GM12892 (cell line): ENCODE measurements at places on chromosomes 12 and 14.

DNA sequence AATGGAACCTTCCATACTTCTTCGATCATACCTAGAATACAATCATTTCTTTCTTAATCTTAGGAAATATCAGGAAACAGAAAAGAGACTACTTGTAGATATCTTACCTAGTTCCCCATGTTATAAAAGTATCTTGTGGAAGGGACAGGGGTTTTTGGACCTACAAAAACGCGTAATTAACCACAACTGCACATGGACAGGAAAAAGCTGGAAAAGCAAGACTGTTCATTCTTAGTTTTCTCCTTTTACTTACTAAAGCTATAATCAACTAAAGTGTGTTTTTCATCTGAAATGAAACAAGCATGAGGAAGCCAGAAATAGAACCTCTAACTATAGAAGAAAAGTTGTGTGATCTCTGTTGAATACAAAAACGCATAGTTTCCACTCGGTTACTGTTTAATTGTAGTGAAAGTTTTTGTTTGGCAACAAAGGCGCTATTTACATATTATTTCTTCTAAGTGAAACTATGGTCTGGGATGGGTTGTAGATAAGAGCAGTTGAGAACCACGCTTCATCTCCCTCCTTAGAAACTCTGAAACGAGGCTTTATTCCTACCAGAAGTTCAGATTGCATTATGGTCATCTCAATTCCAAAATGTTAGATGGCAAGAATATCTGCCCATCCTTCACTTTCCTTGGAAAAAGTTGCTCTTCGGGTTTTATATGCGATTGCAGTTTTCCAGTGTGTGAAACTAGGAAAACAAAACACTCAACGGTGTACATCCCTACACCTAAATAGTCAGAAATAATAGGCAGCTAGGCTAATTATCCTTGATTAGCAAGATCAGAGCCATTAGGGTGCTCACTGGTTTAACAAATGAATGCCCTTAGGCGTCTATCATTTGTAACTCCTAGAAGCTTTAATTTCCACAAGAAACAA is 1.1 kb downstream of the BCAT1 start:
- no peak for DNase-seq

GRCh38 chr12:7750350-7750749 is 3.2 kb upstream of the CLEC4C start:
- no peak for DNase-seq

DNA sequence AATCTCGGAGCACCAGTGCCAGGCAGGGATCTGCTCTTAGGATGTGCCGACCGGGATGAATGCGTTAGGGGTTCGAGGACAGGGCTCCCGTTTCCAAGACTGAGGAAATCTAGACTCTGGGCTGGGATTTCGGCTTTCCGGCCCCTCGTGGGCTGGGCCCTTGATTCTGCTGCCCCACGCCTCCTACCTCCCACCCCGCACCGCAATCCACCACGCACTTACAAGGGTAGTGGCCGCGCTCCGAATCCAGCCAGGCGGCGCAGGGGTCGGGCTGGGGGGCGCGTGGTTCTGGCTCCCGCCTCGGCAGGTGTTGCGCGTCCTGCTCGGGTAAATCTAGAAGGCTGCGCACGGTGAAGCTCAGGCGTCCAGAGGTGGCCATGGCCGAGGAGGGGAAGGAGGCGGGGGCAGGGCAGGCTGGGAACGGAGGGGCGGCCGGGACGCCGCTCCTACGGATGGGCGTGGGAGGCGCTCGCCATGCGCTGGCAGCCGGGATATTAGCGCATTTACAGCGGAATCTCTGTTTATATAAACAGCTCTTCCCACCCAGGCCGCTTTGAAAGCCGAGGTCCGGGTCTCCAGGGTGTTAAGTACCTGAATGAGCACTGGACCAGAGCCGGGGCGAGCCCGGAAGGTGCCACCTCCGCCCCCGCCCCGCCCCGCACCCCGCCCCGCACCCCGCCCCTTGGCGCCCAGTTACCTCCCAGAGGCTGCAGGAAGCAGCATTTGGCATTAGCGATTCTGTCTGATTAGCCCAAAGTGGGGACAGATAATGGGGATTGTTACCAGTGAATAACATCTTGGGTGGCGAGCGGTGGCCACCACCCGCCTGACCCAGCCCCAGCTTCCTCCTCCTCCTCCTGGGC is at the start of gene NKX2-8:
TSS of gene NKX2-8 (minus strand) at position 604 of the 863 bp plus-strand sequence. CDS start at position 379, 225 bp downstream.
- DNase-seq, result peak; percentile 8

DNA sequence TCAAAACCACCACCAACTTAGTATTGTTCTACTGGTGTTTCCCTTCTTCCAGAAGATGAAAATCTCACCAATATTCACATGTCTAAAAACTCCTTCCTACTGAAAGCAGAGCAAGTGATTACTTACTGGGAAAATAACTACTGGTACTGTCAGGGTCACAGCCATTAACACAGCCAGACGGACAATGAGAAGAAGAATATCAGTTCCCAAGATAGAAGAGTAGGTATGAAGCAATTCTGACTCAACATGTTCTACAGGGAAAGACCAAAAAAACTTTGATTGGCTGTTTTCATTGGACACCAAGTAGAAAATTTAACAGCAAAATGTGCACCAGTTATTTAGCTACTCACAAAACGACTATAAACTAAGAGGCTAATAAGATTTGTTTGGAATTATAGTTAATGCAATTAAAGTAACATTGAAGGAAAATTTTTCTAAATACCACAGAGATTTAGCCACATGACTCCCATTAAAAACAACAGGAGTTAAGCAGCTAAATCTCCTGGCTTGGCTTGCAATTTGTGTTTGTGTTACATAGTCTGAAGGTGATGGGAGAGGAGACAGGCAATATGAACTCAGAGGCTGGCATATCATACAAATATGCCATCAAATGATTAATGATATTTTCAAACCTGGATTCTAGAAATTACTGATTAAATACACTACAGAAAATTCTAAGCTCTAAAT is 9.5 kb downstream of the SLC38A2 start:
- DNase-seq, result no peak

GRCh38 chr12:90921536-90921935 is 33.4 kb downstream of the CCER1 start:
- DNase-seq, result no peak

GRCh38 chr12:117733549-117733805 is 235.3 kb downstream of the KSR2 start:
- no peak for DNase-seq

- no peak for DNase-seq
Measured at GRCh38 chr12:58487255-58487654, 433.0 kb downstream of the LRIG3 start.

- DNase-seq, result no peak
Measured at GRCh38 chr14:104385531-104386101, 193.9 kb upstream of the C14orf180 start.

GRCh38 chr14:40576880-40577478 is 1029.7 kb upstream of the LRFN5 start:
- DNase-seq, result no peak

- no peak for DNase-seq
Measured at GRCh38 chr12:41699658-41700057, 445.0 kb downstream of the GXYLT1 start.

GRCh38 chr12:108299516-108299915 is 39.6 kb downstream of the CMKLR1 start:
- DNase-seq, result no peak

GRCh38 chr12:77592836-77593235 is 237.9 kb upstream of the NAV3 start:
- DNase-seq, result no peak

GRCh38 chr14:31207287-31207754 is 272 bp downstream of the HECTD1 start:
- DNase-seq, result no peak

DNA sequence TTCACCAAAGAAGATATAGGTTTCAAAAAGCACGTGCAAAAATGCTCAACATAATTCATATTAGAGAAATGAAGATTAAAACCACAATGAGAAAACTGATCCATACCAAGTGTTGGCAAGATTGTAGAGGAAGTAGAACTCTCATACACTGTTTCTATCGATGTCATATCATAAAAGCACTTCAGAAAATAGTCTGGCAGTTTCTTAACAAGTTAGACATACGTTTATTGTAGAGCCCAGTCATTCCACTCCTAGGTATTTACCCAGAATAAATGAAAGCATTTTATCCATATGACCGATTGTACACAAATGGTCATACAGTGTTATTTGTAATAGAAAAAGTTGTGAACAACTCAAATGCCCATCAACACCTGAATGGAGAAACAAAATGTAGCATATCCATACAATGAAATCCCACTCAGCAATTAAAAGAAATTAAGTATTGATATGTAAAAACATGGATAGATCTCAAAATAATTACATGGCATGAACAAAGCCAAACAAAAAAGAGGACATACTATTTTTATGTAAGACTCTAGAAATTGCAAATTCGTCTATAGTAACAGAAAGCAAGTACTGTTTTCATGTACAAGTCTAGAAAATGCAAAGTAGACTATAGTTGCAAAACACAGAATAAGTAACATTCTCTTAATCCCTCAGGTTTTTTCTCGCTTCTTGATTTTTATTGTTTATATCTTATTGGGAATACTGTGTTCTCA is 41.0 kb downstream of the USP15 start:
- DNase-seq, result no peak

DNA sequence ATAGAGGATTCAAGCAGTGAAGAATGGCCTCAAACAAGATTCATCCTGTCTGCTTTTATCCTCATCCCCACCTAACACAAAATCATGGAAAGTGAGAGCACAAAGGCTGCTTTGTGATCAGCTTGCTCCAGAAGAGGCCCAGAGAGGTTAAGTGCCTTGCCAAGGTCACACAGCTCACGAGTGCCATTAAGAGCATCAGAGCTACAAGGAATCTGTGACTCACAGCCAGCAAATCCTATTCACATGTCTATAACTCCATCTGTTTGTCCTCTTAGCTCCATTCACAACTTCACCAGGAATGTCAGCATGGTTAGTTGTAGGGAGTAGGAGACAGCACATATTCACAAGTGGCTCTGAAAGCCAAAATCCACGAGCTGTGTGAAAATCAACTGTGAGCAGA is 79.8 kb downstream of the TTC9 start:
- DNase-seq, result no peak

- no peak for DNase-seq
Measured at GRCh38 chr12:49331380-49332222, 5.4 kb downstream of the C1QL4 start.

- DNase-seq, result no peak
Measured at GRCh38 chr14:78834766-78835451, 664.7 kb downstream of the NRXN3 start.

GRCh38 chr12:5051913-5052312 is 8.2 kb downstream of the KCNA5 start:
- DNase-seq, result no peak

- no peak for DNase-seq
Measured at GRCh38 chr14:98926146-98926545, 345.9 kb downstream of the BCL11B start.

- no peak for DNase-seq
Measured at GRCh38 chr14:86533834-86534233, 1003.9 kb downstream of the FLRT2 start.

DNA sequence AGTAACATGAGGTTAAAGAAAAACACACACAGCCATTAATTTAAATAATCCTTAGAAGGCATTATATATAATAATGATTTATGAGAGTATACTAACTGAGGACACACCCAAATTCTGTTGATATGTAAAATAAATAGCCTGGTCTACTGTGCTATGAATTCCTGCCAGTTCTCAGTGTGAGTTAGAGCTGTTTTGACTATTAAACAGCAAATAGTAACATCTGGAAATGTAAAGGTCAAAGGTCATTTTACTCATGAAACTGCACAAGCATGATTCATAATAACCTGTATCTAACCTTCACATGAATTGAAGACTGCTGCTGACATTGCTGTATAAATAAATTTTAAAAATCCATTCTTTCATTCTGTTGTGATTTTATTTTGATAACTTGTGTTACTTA is 966.7 kb downstream of the SLC6A15 start:
- DNase-seq, result no peak

GRCh38 chr14:56482310-56482911 is 97.2 kb upstream of the TMEM260 start:
- DNase-seq, result no peak

DNA sequence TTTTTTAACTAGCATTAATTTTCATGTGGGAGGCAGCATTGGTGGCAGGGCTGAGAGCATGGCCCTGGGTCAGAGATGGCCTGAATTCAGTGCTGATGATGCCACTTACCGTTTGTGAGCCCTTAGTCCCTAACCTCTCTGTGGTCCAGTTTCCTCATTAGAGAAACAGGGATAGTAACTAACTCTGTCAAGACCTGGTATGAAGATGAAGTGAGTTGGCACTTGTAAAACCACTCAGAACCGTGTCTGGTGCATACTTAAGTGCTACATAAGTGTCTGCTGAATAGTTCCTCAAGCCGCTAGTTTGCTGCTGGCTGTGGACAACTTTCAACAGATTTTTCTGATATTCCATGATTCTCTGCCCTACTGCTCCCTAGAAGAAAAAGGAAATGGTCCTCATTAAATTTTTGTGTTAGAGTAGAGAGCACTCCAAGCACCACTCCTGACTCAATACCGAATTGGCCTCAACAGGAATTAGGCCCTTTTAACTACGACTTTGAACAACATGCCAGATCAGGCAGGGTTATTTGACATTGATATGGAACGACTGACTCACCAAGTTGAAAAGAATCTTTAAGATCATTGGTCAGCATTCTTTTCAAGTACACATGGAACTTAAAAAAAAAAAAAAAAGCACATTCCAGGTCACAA is 250.2 kb downstream of the ANO2 start:
- no peak for DNase-seq

DNA sequence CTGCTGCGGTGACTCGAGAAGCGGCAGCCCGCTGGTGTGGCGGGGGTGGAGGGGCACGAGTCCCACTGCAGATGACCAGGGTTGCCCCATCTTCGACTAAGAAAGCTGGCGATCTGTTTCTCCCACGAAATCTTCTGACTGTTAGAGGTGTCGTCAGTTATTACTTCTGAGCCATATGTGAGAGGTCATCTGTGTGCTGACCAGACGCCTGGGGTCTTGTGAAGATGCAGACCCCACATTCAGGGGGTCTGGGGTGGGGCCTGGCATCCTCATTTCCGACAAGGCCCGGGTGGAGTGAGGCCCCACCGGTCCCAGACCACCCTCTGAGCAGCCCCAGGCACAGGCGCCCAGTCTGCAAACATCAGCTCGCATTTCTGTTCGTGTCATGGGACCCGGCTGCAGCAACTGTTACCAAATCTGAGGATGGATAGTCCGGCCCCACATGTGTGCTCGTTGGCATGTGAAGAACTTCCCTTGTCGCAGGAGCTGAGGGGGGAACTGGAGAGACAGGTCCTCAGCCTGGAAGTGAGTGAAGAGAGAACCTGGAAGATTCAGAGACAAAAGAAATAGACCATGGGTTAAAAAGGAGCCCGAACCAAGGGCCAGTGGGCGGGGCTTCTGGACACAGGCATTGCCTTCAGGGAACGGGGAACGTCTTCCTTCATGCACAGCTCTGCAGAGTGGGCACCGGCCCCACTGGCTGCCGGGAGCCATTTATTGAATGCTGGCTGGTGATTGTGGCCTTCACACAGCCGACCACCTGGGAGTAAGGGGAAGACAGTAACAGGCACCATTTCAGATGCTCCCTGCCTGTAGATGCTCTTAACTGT is 135.2 kb downstream of the ADGRD1 start:
- DNase-seq, result no peak

- no peak for DNase-seq
Measured at GRCh38 chr12:73413974-73414373, 1123.7 kb upstream of the ATXN7L3B start.

GRCh38 chr14:81132468-81132867 is 88.3 kb downstream of the GTF2A1 start:
- DNase-seq, result no peak
